GM23248 (cell line): ENCODE measurements at places on chromosomes 16 and 17. TPM values are rescaled to one million over a fixed set of nuclear protein-coding genes. Genes with fewer than 3 reads are reported as not detected.
A peak's percentile ranks its signal among the peaks of the same experiment; 100 is the strongest.

The TP53TG3B gene
- total RNA-seq: not detected in 2 replicates

The ZG16B gene
- not detected in 2 replicates for total RNA-seq

The TBC1D3C gene
- not detected in 2 replicates for total RNA-seq

The ERCC4 gene
- total RNA-seq: 7.5 and 14.3 TPM in 2 replicates

The SCGB1C2 gene
- total RNA-seq: not detected in 2 replicates

The KIF19 gene
- total RNA-seq: not detected in 2 replicates

The MYO15B gene
- 5.8 and 7.2 TPM in 2 replicates for total RNA-seq

The RPAIN gene
- 9.0 and 15.7 TPM in 2 replicates for total RNA-seq

DNA sequence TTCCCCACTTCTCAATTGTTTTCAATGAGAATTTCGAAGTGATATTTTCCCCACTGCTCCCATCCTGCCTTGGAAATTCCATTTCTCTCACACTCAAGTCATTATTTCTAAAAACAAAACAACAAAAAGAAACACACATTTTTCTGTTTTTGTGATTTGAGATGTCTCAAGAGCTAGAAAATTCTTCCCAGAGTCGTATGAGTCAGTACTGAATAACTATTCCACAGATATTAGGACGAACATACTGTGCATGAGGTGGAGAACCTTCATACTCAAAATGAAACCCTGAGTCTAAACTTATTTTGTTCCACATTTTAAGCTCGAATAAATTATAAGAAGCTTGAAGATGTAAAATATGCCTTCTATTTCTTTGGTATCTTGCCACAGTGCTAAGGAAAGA lies 204.6 kb downstream of the SLC39A11 start:
- 0 out of 2 replicates have a peak overlapping the region, but pooled peaks have one; percentile 6 for H3K27ac ChIP-seq
- peak; percentile 55 for DNase-seq
- H3K36me3 ChIP-seq: no peaks in the 10 kb centered on the region
- H3K4me3 ChIP-seq: no peak overlapping the region
- H3K4me1 ChIP-seq: peaks cover 22% of the 10 kb centered on the region
- no peaks in the 10 kb centered on the region for H3K27me3 ChIP-seq

DNA sequence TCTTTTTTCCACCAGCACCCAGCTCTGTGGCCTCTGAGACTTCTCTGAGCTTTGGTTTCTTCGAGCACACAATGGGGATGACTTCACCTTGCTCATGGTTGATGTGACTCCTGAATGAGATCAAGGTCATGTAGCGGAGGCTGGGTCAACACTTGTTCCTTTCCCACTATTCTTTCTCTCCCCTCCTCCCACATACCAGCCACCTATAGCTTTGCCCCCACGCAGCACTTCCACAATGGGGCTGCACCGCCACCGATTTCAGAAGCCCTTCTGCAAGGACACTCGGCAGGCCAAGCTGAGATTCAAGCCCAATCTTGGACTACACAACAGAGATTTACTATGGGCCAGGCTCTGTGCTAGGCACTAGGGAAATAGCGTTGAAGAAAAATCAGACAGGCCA lies 14.4 kb downstream of the TRIM25 start:
- H3K27me3 ChIP-seq: no peaks in the 10 kb centered on the region
- no peak overlapping the region for H3K27ac ChIP-seq
- DNase-seq: no peak
- no peak overlapping the region for H3K4me3 ChIP-seq
- H3K36me3 ChIP-seq: peaks cover 32% of the 10 kb centered on the region; the same call in 1 of the 2 replicates
- H3K4me1 ChIP-seq: peaks cover 13% of the 10 kb centered on the region; the same call in 1 of the 2 replicates

DNA sequence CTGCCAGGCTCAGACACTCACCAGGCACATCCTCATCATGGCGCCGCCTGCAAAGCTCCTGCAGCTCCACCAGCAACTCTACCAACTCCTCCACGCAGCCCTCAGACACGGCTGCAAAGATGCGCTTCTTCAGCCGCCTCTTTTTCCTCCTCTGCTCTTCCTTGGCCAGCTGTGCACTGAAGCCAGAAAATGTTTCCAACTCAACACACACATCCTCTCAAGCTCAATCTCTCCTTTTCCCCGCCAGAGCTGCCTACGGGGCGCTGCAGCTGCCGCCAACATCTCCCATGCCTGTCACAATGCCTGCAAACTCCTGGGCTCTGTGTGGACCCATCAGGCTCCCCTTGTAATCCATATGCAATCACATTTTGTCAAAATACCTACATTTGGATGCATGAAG lies 14.2 kb downstream of the TRPV3 start:
- H3K27me3 ChIP-seq: no peaks in the 10 kb centered on the region
- DNase-seq: no peak
- H3K27ac ChIP-seq: no peak overlapping the region
- H3K36me3 ChIP-seq: no peaks in the 10 kb centered on the region
- no peaks in the 10 kb centered on the region for H3K4me1 ChIP-seq

DNA sequence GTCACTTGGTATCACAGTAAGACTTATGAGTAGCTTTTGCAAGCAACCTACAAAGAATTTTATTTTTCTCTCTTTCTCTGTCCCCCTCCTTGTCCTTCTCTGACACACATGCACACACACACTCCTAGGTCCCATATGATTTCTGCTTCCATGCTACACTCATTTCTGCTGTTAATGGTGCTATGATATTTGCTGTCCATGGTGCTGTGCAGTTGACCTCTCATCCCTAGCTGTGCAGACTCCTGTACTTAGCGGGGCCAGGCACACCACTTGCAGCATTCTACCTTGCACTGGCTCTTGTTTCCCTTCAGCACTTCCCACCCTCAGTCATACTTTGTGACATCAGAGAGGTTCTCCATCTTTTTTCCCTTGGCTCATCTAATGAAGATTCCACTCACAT lies 158.9 kb upstream of the CNTNAP4 start:
- no peaks in the 10 kb centered on the region for H3K36me3 ChIP-seq
- no peak overlapping the region for H3K27ac ChIP-seq
- no peak overlapping the region for H3K4me3 ChIP-seq
- no peak for DNase-seq

DNA sequence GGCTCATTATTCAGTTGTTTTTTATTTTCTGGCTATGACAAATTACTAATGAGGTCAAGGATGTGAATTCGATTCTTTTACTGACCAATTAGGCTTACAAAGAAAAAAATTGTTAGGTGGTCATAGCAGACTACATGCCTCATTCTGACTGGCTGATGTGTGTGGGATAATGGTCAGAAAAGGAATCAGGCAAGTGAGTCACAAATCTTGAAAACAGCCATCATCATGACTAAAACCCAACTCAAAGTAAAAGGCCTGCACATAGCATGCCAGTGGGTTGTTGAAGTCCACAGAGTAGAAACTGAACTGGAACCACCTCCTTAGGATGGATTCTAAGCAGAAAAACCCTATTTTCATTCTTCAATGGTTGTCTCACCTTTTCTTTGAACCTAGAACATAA lies 8.6 kb downstream of the RPGRIP1L start:
- H3K4me1 ChIP-seq: peaks cover 19% of the 10 kb centered on the region
- peaks cover 18% of the 10 kb centered on the region for H3K36me3 ChIP-seq
- H3K4me3 ChIP-seq: no peak overlapping the region
- H3K27ac ChIP-seq: peak overlapping the region; percentile 74
- DNase-seq: peak; percentile 93

- no peak overlapping the region for H3K4me3 ChIP-seq
- H3K27ac ChIP-seq: no peak overlapping the region
- no peaks in the 10 kb centered on the region for H3K36me3 ChIP-seq
- no peak for DNase-seq
- no peaks in the 10 kb centered on the region for H3K4me1 ChIP-seq
Observed at GRCh38 chr16:78606545-78606944, 507.1 kb downstream of the WWOX start.

DNA sequence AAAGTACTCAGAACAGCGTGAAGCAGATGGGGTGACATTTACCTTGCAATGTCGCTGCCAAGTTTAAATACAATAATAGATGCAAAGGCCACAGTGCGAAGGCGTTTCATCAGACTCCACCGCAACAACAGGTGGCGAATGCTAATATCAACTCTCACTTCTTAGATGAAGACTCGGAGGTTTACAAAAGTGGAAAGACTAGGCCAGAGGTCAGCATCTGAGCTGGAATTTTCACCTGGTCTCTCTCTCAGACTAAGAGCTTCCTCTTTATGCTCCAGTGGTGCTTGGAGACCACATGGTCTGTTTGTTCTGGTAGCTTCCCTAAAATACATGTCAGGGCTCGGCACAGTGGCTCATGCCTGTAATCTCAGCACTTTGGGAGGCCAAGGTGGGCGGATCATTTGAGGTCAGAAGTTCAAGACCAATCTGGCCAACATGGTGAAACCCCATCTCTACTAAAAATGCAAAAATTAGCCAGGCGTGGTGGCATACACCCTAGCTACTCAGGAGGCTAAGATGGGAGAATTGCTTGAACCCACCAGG lies 169.1 kb downstream of the XYLT1 start:
- no peak for DNase-seq
- H3K4me1 ChIP-seq: peaks cover 8% of the 10 kb centered on the region; the same call in 1 of the 2 replicates
- H3K27ac ChIP-seq: no peak overlapping the region

DNA sequence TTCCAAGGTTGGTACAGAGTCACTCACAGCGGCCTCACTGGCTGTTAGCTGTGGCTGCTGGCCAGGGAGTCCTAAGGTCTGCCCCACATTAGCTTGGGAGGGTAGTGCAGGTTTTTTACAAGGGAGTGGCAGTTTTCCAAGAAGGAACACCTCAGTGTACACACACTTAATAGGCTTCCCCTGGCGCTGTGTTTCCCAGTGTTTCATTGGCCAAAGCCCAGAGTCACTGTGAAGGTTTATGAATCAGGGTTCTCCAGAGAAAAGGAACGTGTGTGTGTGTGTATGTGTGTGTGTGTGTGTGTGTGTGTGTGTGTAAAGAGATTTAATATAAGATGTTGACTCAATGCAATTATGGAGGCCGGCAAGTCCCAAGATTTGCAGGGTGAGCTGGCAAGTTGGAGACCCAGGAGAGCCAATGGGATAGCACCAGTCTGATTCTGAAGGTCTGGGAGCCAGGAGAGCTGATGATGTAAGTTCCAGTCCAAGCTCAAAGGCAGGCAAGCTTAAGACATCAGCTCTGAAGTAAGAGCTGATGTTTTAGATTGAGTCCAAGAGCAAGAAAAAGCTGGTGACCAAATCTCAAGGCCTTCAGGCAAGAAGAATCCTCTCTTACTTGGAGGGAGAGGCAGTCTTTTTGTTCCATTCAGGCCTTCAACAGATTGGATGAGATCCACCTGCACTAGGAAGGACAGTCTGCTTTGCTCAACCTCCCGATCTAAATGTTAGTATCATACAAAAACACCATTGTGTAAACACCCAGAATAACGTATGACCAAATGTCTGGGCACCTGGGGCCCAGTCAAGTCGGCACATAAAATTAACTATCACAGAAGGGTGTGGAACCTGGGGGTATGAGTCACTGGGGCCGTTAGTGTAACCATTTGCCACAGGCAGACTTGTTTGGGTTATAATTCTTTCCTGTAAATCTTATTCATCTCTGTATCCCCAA lies 206.8 kb downstream of the PRKCA start:
- H3K4me3 ChIP-seq: no peak overlapping the region
- no peaks in the 10 kb centered on the region for H3K27me3 ChIP-seq
- H3K4me1 ChIP-seq: peaks cover 44% of the 10 kb centered on the region
- peak; percentile 93 for DNase-seq

DNA sequence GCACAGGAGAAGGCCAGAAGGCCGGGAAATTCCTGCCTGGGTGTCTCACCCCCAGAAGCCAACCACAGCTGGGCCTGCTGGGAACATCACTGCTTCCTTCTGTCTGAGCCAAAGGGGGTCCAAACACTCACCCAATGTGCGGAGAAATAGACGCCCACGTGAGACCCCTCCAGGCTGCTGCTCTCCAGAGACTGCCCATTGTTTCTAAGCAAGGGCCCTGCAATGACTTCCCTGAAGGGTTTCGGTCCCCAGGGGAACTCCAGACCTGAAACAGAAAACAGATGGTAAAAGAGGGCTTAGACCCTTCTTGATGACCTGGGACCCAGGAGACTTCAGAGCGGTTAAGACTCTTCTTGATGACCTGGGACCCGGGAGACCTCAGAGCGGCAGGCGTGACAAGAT lies 41.3 kb downstream of the MRM3 start:
- no peak overlapping the region for H3K27ac ChIP-seq
- H3K4me1 ChIP-seq: no peaks in the 10 kb centered on the region
- no peaks in the 10 kb centered on the region for H3K36me3 ChIP-seq
- no peak overlapping the region for H3K4me3 ChIP-seq
- no peak for DNase-seq

GRCh38 chr17:75823257-75824041 lies 20.8 kb downstream of the UNC13D start:
- no peak for DNase-seq
- no peak overlapping the region for H3K4me3 ChIP-seq
- no peak overlapping the region for H3K27ac ChIP-seq
- H3K4me1 ChIP-seq: no peaks in the 10 kb centered on the region

GRCh38 chr17:62662855-62663254 lies 35.4 kb downstream of the MRC2 start:
- no peak for DNase-seq
- H3K27ac ChIP-seq: no peak overlapping the region
- H3K27me3 ChIP-seq: no peaks in the 10 kb centered on the region

DNA sequence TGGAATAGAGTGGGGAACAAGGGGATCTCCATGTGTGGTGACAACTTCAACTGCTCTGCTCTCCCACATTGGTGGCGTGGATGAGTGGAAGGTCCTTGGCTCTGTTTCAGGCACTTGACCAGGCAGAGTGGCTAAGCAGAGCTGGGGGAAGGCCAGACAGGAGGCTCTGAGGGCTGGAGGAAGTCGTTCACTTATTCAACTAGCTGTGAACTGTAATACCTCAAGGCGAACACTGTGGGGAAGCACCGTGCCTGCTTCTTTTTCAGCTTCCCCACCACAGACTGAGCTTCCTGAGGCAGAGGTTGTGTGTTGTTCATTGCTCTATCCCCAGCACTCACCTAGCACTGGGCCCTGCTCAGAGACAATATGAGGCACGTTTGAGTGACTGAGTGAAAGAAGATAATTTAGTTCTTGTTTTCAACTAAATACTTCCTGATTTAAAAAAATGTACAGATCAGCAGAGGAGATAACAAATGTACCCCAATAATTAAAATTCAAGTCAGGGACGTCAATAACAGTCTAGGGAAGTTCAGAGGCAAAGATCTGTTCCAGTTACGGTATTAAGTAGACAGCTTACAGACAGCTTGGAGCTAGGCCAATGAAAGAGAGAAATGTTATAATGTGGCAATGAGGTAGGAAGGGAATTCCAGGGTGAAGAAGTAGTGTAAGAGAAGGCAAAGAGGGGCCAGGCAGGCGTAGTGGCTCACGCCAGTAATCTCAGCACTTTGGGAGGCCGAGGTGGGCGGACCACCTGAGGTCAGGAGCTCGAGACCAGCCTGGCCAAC lies 34.7 kb downstream of the MYO18A start:
- DNase-seq: peak; percentile 88
- H3K27me3 ChIP-seq: no peaks in the 10 kb centered on the region
- H3K27ac ChIP-seq: 0 out of 2 replicates have a peak overlapping the region, but pooled peaks have one; percentile 8
- peaks cover 19% of the 10 kb centered on the region for H3K4me1 ChIP-seq

DNA sequence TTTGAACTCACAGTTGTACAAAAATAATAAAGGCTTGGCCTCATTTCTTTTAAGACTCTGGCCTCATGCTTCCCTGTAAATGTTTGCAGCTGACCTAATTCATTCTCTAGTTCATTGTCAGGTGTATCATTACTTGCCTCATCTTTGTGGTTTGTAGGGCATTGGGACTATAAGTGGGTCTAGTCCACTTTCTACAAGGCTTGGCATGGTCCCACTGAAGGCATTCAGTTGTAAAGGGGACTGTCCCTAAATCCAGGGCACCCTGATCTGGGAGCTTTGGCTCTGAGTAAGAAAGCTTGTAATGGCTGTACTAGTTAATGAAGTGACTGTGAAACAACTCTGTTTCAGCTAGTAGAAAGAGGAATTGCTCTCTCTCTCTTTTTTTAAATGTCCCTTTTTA lies 2.7 kb downstream of the KCTD2 start:
- H3K4me3 ChIP-seq: no peak overlapping the region
- H3K36me3 ChIP-seq: peaks cover 12% of the 10 kb centered on the region; the same call in 1 of the 2 replicates

GRCh38 chr16:58820411-58820810 lies 86.3 kb upstream of the GOT2 start:
- H3K27ac ChIP-seq: no peak overlapping the region
- H3K4me1 ChIP-seq: no peaks in the 10 kb centered on the region
- H3K36me3 ChIP-seq: no peaks in the 10 kb centered on the region
- H3K4me3 ChIP-seq: no peak overlapping the region
